ENCODE measurements at places on chromosomes 3 and 15.
A peak's percentile ranks its signal among the peaks of the same experiment; 100 is the strongest.

DNA sequence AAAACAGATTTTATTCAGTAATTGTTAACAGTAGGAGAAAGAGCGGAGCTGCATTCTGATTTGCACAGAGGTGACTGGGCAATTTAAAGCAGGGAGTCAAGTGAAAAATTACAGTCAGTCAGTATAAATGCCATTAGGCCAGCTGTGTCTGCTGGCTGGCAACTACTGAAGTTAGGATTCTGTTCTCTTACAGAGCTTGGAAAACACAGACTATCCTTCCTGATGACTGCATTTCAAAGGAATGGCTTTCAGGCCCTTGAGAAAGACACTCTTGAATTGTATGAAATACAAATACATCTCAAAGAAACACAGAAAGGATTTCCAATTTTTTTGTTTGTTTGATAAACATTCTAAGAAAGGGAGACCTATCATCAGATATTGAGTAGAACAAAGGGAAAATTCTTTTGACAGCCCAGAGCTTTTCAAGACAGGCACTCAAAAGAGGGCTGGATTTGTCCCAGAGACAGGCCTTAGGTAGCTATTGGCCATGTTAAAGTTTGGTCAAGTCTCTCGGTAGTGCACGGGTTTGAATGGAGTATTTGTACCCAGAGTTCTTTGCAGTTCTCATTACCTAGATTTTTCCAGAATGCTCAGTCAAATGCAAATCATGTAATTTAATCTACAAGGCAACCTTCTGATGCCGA lies 551.2 kb upstream of the CCDC54 start:
- no peaks in the 10 kb centered on the region for H3K36me3 ChIP-seq
- no peak overlapping the region for H3K4me3 ChIP-seq
- peaks cover 25% of the 10 kb centered on the region for H3K4me1 ChIP-seq

- H3K4me3 ChIP-seq, result no peak overlapping the region
- H3K4me1 ChIP-seq, result no peaks in the 10 kb centered on the region
- no peak overlapping the region for H3K27ac ChIP-seq
- H3K36me3 ChIP-seq, result peaks cover 28% of the 10 kb centered on the region
Observed at GRCh38 chr3:193665370-193665989, 72.5 kb downstream of the OPA1 start.

GRCh38 chr3:190182418-190183043 lies 61.8 kb upstream of the P3H2 start:
- H3K4me3 ChIP-seq, result no peak overlapping the region
- no peaks in the 10 kb centered on the region for H3K36me3 ChIP-seq
- H3K27me3 ChIP-seq, result no peaks in the 10 kb centered on the region
- DNase-seq, result no peak
- no peaks in the 10 kb centered on the region for H3K4me1 ChIP-seq

- H3K4me1 ChIP-seq, result no peaks in the 10 kb centered on the region
- DNase-seq, result no peak
- H3K27me3 ChIP-seq, result no peaks in the 10 kb centered on the region
- no peak overlapping the region for H3K27ac ChIP-seq
Observed at GRCh38 chr3:57616233-57616632, 19.1 kb upstream of the ARF4 start.

GRCh38 chr3:11362600-11362999 lies 90.4 kb downstream of the ATG7 start:
- peaks cover 8% of the 10 kb centered on the region for H3K4me1 ChIP-seq
- peaks cover 37% of the 10 kb centered on the region for H3K36me3 ChIP-seq
- no peak overlapping the region for H3K27ac ChIP-seq
- peak; percentile 54 for DNase-seq
- no peaks in the 10 kb centered on the region for H3K27me3 ChIP-seq
- H3K4me3 ChIP-seq, result no peak overlapping the region

DNA sequence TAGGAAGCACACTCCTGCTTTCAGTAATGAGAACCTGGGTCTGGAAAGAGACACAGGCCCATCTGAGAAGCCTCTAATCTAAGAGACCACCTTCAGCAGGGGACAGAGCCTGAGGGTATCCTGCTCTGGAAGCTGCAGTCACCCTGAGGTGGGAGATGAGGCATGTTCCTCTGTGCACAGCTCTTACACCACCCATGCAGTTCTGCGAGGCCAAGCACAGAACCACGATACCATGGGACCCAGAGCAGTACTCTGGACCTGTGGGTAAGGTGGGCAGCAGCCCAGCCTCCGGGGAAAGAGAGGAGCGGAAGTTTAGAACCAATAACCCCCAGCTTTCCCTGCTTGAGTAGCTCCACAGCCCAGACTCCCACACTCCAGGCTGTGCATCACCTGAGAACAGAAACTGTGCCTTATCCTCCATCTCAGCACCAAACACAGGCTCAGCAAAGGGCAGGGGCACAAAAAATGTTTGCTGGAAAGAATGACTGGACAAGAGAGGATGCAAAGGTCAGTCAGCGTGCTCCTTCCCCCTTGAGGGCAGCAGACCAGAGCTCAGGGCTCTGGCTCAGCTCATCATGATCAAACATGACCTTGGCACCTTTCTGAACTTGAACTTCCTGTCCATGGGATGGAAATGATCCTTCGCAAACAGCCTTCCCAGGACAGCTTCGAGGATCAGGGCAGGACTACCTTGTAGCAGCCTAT lies 43.1 kb downstream of the RBPMS2 start:
- no peak overlapping the region for H3K27ac ChIP-seq
- no peaks in the 10 kb centered on the region for H3K36me3 ChIP-seq
- no peak overlapping the region for H3K4me3 ChIP-seq

DNA sequence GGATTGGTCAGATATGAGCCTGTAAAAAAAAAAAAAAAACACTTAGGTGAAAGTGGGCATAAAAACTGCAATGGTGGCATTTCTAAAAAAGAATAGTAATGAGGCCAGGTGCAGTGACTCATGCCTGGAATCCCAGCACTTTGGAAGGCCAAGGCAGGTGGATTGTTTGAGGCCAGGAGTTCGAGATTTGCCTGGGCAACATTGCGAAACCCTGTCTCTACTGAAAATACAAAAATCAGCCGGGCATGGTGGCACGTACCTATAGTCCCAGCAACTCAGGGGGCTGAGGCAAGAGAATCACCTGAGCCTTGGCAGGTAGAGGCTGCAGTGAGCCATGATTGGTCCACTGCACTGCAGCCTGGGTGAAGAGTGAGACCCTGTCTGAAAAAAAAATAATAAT lies 38.3 kb upstream of the BHLHE40 start:
- H3K4me1 ChIP-seq, result no peaks in the 10 kb centered on the region
- H3K36me3 ChIP-seq, result no peaks in the 10 kb centered on the region
- no peak for DNase-seq
- H3K27ac ChIP-seq, result no peak overlapping the region
- no peaks in the 10 kb centered on the region for H3K27me3 ChIP-seq
- no peak overlapping the region for H3K4me3 ChIP-seq

DNA sequence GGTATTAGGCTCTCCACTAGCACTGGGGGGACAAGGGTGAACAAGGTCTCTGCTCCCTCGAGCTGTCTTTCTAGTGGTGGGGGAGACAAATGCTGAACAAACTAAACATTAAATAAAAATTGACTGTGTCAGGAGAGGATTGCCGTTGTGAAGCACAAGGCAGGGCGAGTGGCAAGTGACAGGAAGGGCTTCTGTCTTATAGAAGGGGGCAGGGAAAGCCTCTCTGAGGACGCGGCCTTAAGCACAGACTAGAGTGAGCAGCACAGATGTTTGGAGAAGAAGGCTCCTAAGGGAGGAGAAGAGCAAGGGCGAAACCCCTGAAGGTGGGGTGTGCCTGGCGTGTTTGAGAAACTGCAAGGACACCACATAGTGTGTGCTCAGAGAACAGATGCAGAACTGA lies 50.9 kb upstream of the ATP2B2 start:
- H3K4me3 ChIP-seq, result no peak overlapping the region
- peak overlapping the region; percentile 29 for H3K27ac ChIP-seq
- DNase-seq, result no peak
- H3K36me3 ChIP-seq, result no peaks in the 10 kb centered on the region
- H3K27me3 ChIP-seq, result peaks cover 2% of the 10 kb centered on the region

- H3K4me1 ChIP-seq, result peaks cover 5% of the 10 kb centered on the region
- no peak overlapping the region for H3K27ac ChIP-seq
- no peak overlapping the region for H3K4me3 ChIP-seq
- no peaks in the 10 kb centered on the region for H3K36me3 ChIP-seq
Observed at GRCh38 chr3:66671291-66671690, 170.5 kb upstream of the LRIG1 start.

GRCh38 chr15:39799552-39800011 lies 16.9 kb upstream of the FSIP1 start:
- H3K4me3 ChIP-seq, result no peak overlapping the region
- H3K27ac ChIP-seq, result no peak overlapping the region
- peaks cover 2% of the 10 kb centered on the region for H3K27me3 ChIP-seq
- no peaks in the 10 kb centered on the region for H3K4me1 ChIP-seq
- no peak for DNase-seq

GRCh38 chr3:50428007-50428633 lies 68.8 kb upstream of the TMEM115 start:
- H3K4me1 ChIP-seq, result peaks cover 21% of the 10 kb centered on the region
- H3K27ac ChIP-seq, result no peak overlapping the region
- no peak for DNase-seq
- H3K27me3 ChIP-seq, result no peaks in the 10 kb centered on the region
- no peak overlapping the region for H3K4me3 ChIP-seq

GRCh38 chr15:100190675-100191074 lies 151.1 kb downstream of the ADAMTS17 start:
- no peak overlapping the region for H3K4me3 ChIP-seq
- peaks cover 31% of the 10 kb centered on the region for H3K4me1 ChIP-seq
- H3K27me3 ChIP-seq, result peaks cover 2% of the 10 kb centered on the region
- no peaks in the 10 kb centered on the region for H3K36me3 ChIP-seq
- DNase-seq, result no peak

GRCh38 chr3:14536837-14537589 lies 3.1 kb downstream of the GRIP2 start:
- H3K4me1 ChIP-seq, result peaks cover 86% of the 10 kb centered on the region
- H3K36me3 ChIP-seq, result peaks cover 5% of the 10 kb centered on the region
- no peak overlapping the region for H3K4me3 ChIP-seq
- peak overlapping the region; percentile 13 for H3K27ac ChIP-seq
- peaks cover 5% of the 10 kb centered on the region for H3K27me3 ChIP-seq

GRCh38 chr3:170785454-170785853 lies 84.5 kb downstream of the RPL22L1 start:
- no peaks in the 10 kb centered on the region for H3K36me3 ChIP-seq
- DNase-seq, result no peak
- no peaks in the 10 kb centered on the region for H3K4me1 ChIP-seq

DNA sequence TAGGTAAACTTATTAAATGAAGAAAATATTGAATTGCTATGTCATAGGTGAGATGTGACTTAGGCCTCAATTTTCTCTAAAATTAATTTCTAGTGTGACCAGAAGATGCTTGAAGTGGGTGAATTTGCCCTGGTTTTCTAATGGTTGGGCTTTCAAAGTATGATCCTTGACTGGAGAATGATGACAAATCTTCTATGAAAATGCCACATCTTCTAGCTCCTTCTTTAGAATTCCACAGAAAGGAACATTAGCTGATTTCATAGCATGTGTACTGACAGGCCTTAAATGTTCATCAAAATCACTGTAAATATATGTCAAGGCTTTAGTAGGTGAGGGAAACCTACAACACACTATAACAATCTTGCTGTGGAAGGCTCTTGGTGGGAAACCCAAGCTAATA lies 8.9 kb downstream of the ABI3BP start:
- no peak for DNase-seq
- H3K4me3 ChIP-seq, result no peak overlapping the region
- H3K36me3 ChIP-seq, result peaks cover 3% of the 10 kb centered on the region
- H3K4me1 ChIP-seq, result peaks cover 24% of the 10 kb centered on the region
- H3K27me3 ChIP-seq, result no peaks in the 10 kb centered on the region

GRCh38 chr3:48410205-48411040 lies 19.5 kb downstream of the PLXNB1 start:
- peak; percentile 0 for DNase-seq
- no peak overlapping the region for H3K4me3 ChIP-seq
- no peaks in the 10 kb centered on the region for H3K27me3 ChIP-seq
- no peak overlapping the region for H3K27ac ChIP-seq
- peaks cover 76% of the 10 kb centered on the region for H3K36me3 ChIP-seq
- H3K4me1 ChIP-seq, result no peaks in the 10 kb centered on the region
